NCI-H1417 (cell line): ENCODE measurements at places on chromosomes 3 and 15.

DNA sequence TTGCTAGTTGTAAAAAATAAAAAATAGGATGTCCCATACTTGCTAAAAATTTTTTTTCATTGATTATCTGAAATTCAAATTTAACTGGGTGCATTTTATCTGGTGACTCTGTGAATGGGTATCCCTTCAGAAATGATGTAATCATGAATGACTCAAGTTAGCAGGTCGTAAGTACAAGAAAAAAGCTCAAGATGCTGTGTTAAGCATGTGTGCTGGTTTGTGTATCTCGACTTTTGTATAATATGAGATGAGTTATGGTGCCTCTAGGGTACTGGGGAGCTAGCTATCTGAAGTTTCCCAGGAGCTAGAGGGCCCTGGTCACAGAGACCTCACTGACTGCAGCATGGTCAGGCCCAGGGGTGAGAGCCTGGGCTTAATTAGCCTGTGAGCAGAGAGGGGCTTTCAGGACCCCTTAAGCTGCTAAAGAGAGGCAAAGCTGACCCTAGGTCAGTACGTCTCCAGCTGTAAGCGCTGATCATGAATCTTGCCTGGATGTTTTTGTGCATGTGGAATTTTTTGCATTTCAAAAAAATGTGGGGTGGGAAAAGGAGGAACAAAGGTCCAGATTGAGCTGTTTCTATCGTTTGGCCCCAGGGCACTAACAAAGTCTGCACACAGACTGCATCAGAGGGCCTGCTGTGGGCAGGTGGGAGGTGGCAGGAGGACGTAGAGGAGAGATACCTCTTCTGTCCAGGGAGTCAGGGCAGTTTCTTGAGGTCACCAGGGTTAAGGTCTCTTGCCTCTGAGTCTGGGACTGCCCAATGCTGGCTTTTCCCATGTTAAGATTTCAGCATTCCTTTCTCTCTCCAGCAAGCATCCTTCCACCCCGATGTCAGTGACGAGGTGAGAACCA, 233.2 kb upstream of the TPM1 start:
- DNase-seq, result no peak

GRCh38 chr15:52183562-52184173, 7.5 kb downstream of the GNB5 start:
- no peak for DNase-seq

DNA sequence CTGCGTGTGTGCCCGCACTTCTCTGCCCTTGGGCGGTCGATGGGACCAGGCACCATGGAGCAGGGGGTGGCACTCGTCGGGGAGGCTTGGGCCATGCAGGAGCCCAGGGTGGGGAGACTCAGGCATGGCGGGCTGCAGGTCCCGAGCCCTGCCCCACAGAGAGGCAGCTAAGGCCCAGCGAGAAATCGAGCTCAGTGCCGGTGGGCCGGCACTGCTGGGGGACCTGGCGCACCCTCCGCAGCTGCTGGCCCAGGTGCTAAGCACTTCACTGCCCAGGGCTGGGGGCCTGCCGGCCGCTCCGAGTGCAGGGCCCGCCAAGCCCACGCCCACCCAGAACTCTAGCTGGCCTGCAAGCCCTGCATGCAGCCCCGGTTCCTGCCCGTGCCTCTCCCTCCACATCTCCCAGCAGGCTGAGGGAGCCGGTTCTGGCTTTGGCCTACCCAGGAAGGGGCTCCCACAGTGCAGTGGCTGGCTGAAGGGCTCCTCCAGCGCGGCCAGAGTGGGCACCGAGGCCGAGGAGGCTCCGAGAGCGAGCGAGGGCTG, 553 bp upstream of the RTP4 start:
- DNase-seq, result no peak

DNA sequence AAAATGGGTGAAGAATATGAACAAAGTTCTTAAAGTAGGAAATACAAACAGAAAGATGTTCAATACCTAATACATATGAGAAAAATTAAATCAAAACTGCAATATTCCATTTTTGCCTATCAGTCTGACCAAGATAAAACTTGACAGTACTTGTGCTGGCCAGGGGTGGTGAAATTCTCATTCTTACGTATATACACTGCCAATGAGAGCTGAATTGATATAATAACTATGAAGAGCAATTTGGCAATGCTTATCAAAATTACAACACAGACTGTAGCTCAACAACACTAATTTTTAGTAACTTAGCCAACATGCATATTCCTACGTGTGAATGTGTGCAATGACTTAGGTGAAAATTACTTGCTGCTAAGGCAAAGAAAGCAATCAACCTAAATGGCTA, 90.2 kb downstream of the SETD2 start:
- no peak for DNase-seq

DNA sequence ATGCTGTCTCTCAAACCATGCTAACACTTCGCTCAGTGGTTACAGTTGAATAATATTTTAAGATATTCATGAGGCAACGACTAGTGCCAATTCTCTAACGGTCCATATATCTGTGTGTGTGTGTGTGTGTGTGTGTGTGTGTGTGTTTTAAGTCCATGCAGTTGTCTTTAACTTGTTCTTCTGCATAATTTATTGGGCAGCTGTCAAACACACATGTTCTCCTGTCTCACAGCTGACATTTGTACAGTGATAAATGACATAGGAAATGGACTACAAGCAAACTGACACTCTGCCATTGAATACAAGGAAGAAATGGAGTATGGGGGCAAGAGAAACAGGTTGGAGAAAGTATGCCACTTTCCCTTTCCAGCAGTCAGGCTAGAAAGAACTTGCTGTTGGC, 172.0 kb downstream of the PDZRN3 start:
- DNase-seq, result peak; percentile 2

- no peak for DNase-seq
Measured at GRCh38 chr15:85954586-85954985, 125.1 kb upstream of the AGBL1 start.

DNA sequence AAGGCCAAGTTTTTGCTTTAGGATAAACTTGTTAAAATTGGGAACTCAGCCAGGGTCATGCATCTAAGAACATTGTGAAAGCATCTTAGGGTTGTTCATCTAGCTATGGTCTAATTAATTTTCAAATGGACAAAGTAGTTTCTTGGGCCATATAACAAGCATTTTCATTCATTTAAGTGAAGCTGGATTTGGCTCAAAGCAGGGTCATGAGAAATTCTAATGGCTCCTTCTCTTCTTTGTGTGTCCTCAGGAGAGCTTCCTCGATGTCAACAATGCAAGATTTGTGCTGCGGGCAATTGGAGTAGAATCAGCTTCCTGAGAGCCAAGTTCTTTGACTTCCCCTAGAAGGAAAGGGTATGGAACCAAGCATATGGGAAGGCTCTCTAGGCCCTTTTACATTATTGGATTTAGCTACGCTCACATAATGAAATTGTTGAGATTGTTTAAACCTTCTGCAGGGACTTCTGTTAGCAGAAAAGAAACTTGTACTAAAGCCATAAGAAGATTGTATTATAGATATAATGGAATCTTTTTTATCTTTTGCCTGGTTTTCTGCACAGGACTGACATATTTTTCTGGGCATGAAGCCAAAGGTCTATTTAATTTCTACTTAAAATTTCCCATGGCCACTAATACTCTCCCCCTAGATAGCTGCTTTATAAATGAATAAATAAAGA, 1.8 kb upstream of the SAMMSON start:
- DNase-seq, result no peak
